NCI-H524 (cell line): ENCODE measurements at places on chromosomes 2 and 18.

GRCh38 chr2:10686176-10686730 is 3.5 kb downstream of the NOL10 start:
- DNase-seq: no peak

DNA sequence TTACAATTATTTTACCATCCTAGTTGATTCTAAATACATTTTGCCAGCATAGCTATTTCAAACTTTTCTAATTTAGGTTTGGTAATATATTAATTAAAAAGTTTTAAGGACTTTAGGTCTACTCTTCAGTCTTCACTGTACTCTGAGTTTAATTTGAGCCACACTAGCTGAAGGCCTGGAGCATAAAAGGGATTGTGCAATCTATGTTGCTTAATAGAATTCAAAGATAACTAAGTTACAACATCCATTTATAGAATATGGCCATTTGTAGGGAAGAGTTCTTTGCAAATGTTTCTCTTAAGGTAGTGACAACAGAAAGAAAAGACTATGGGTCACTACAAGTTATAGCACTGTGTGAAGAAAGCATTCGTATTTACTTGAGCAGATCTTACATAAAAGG is 702.2 kb upstream of the NRXN1 start:
- DNase-seq: no peak

- no peak for DNase-seq
Measured at GRCh38 chr2:1488181-1488671, 75.0 kb downstream of the TPO start.

GRCh38 chr2:112749755-112750559 is 14.5 kb downstream of the CKAP2L start:
- peak; percentile 49 for DNase-seq

- no peak for DNase-seq
Measured at GRCh38 chr18:63843008-63843407, 44.5 kb upstream of the SERPINB2 start.

- no peak for DNase-seq
Measured at GRCh38 chr2:121362774-121363173, 77.8 kb upstream of the TFCP2L1 start.
